ENCODE measurements at places on chromosomes 6 and 20.
A peak's percentile ranks its signal among the peaks of the same experiment; 100 is the strongest.

- DNase-seq = no peak
Measured at GRCh38 chr20:25011831-25012241, 19.3 kb upstream of the APMAP start.

DNA sequence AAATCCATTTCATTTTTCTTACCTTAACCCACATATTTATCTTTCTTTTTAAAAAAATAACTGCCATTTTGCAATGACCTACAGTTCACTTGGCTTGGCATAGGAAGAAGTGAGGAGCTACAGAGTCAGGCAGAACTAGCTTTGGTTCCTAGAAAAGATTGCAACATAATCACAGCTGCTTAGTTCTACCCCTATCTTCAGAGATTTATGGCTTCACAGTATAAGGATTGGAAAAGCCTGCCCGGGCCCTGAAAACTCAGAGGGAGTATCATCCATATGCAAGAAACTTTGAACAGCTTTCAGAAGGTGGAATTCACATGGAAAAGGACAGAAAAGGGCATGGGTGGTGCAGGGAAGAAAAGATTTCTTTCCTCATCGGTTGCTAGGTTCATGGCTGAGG lies 774.3 kb upstream of the CHD6 start:
- no peak for DNase-seq

- DNase-seq = no peak
Measured at GRCh38 chr6:94548201-94548600, 1029.1 kb upstream of the MANEA start.

DNA sequence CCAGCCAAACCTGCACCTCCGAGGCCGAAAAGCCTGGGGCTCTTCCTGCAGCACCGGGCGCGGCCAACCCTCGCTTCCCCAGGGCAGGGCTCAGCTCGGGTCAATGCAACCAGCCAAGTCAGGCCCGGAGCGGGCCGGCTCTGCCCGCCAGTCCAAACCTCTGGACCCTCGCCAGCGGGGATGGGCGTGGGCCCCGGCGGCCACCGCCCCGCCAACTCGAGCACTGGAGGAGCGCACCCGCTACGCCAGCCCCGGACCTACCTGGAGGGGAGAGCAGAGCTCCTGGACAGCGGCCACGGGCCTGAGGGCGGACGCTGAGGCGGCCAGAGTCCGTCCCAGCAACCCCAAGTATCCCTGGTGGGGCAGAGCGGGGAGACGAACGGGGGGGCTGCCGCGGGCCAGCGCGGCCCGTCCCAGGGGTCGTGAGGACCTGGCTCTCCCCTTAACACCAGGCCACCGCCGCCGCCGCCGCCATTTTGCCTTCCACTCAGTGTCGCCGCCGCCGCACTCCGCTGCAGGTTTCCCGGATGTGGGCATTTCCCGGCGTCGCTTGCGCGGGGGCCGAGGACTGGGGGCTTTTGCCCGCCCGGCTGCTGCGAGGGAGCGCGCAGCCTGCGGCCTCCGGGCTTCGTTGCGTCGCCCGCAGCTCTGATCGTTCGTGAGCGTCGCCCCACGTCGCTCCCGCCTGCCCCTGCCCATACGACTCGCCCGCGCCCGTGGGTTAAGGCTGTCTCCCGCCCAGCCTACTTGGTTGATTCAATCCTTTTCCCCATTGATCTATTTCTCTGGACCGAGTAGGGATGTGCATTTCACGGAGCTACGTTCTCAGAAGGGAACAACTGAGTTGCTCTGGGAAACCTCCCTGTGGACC lies at the start of gene LATS1:
TSS of gene LATS1 (minus strand) at position 514 of the 871 bp plus-strand sequence. CDS start 15,975 bp downstream, outside the sequence.
- DNase-seq = peak; percentile 48

- no peak for DNase-seq
Measured at GRCh38 chr6:112061605-112062004, 7.7 kb downstream of the CCN6 start.

- DNase-seq = peak; percentile 38
Measured at GRCh38 chr6:27772261-27773001, 139.8 kb downstream of the OR2B2 start.

- no peak for DNase-seq
Measured at GRCh38 chr20:61734733-61735502, 330.8 kb downstream of the TAF4 start.

- no peak for DNase-seq
Measured at GRCh38 chr6:29941016-29941415, 1.3 kb upstream of the HLA-A start.

DNA sequence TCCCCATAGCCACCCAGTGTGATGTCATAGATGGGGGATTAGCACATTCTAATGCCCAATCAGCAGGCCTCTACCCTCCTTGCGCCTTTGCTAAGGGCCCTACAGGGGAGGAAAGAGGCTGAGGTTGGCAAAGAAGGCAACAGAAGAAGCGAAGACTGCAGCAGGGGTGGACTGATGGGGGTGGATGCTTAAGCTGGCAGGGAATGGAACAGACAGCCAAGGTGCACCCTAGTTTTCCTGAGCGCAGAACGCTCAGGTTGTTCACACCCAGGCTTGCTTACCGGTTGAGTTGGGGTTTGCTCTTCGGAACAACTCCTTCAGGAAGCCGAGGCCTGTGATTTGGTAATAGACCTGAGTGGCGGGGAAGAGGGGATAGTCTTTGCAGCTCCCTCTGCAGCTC lies 12.7 kb downstream of the MRPS18A start:
- DNase-seq = no peak

DNA sequence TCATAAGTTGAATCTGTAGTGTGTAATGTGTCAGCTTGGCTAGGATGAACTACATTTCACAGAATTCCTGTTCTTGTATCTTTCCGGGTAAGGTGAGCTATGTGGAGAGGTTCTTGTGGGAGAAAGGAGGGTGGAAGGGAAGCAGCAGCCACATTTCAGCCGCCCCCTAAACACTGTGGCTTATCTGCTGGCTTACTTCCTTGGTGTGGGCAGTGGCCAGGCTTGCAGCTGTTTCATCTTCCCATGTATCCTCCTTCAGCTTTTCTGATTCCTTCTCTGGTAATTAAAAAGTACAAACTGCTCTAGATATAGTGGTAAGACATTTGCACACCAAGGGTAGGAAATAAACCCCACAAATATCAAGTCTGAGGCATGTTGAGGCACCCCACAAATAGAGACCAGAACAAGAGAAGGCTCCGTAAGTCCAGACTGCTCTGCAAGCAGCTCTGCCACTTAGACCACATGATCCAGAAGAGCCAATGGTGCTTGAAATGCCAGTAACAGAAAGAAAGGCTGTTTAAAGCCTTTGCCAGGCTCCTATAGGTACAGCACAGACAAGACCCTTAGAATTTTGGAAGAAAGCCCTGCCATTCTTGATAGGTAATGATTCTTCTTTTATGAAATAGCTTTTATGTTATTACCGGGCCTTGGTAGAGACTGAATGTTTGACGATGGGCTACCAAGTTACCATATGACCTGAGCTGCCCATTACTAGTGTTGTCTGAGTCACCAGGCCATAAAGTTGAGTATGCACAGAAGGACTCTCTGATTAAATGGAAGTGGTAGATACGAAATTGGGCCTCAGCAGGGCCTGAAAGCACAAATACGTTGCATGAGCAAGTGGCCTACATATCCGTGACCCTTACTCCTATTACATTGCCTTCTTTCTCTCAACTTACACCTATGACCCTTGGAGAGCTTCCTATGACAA lies 215.0 kb upstream of the SGK1 start:
- DNase-seq = no peak

DNA sequence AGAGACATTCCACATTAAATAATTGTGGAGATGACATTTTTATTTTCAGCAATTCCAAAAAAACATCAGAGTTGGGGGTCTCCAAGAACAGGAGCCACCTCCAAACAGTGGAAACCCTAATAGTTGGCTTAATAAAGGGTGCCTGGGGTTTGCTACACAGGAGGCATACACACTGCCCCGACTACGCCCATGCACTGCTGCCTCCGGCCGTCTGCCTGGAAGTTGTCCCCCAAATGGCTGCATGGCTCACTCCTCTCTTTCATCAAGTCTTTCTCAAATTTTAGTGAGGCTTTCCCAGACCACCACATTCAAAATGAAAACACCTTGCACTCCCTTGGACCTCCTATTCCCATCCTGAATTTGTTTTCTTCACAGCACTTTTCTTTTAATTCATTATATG lies 58.8 kb downstream of the ZMYND8 start:
- no peak for DNase-seq

DNA sequence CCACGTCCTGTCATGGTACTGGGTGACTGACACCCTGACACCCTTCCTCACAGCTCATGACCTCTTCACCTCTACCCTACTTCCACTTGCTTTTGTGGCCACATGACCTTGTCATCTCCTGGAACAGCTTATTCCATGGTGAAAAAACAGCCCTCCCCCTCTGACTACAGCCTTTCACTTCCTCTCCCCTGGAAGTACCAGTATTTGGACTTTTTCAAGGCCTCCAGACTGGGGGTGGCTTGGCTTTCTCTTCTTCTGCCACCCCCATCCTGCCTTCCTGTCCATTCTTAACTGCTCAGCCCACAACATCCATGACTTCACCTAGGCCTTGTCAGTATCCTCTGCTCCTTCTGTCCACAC lies 168.4 kb downstream of the CARMIL1 start:
- DNase-seq = no peak

DNA sequence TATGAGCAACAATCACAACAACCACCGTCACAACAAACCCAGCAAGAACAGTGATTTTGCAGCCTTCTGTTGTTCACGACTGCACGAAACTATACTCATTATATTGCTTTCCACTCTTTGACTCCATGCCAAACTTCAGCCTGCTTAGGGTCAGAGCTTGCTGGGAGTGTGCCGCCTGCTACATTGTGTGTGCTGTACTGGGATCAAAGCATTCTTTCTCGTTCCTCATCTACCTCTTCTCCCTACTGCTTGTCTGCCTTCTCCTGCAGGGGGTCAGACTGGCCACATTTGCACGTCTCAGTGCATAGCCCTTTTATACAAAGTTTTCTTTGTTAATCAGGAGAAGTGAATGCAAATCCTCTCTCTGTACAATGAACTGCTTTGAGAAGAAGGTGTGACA lies 401.6 kb upstream of the CITED2 start:
- no peak for DNase-seq

DNA sequence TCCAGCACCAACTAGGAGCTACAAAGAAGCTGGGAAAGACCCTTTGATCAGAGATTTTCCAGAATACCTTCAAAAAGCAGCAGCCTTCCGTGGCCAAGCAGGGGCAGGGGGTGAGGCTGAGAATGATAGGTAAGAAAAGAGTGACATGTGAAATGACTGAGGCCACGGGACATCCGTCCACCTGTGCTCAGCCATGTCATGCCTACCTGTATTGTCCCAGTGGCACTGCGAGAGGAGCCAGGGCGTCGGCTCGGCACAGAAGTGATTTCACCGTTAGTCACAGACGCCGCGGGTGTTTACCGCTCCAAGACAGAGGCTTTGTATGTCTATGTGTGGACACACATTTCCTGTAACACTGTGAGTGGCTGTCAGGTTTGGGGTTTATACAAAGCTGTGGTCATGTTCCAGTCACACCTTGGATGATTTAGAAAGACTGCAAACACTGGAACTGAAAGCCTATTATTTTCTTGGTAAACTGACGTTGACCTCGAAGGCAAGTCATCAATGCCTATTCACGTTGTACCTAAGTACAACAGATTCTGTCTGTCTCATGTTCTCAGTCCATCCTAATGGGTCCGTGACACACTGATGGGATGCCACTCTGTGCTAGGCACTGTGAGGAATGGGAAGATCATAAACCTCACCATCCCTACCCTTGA lies 32.1 kb upstream of the JAG1 start:
- peak; percentile 4 for DNase-seq

- no peak for DNase-seq
Measured at GRCh38 chr20:57811374-57812020, 101.7 kb upstream of the PMEPA1 start.

- DNase-seq = no peak
Measured at GRCh38 chr6:41255638-41256246, 27.6 kb downstream of the TREML4 start.

DNA sequence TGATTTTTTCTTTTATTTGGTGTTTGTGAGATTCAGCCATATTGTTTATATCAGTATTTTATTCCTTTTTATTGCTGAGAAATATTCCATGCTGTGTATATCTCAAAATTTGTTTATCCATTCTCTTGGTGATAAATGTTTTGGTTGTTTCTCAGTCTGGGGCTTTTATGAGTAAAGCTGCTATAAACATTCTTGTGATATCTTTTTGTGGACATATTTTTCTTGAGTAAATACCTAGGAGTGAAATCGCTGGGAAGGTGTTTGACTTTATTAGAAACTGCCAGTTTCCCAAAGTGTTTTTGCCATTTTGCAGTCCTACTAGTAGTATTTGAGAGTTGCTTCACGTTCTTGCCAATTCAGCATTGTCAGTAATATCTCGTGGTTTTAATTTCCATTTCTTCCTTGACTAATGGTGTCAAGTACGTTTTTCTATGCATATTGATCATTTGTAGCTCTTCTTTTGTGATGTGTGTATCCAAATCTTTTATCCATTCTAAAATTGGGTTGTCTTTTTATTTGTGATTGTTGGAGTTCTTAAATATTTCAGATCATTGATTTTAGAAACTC lies 31.1 kb upstream of the DYNLRB1 start:
- no peak for DNase-seq

GRCh38 chr6:82331031-82331773 lies 32.4 kb upstream of the TPBG start:
- DNase-seq = no peak

DNA sequence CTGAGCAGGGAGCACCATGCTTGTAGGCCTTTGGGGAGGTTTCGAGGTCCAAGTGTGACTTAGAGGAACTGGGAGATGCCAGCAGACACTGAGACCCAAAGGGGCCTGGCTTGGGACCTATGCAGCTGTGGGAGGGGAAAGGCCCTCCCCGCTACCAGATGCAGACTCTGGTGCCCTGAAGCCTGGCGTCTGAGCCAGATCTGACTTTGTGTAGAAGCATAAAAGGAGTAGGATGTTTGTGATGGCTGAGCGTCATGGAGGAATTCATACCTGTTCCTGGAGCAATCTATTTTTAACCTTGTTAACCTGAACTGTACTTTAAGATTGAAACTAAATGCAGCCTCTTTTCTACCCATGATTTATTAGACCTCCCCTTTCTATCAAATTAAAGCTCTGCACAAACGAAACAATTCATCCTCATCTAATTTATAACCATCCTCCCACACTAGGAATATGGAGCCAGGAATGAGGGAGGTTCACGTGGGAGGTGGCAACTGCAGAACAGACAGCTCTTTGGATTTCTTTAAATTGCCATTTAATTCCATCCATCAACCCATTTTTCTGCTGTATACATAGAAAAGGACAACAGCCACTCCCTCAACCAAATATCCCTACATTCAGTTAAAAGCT lies 172.6 kb upstream of the AGPAT4 start:
- DNase-seq = no peak

- DNase-seq = no peak
Measured at GRCh38 chr6:37635319-37635718, 62.4 kb downstream of the MDGA1 start.

DNA sequence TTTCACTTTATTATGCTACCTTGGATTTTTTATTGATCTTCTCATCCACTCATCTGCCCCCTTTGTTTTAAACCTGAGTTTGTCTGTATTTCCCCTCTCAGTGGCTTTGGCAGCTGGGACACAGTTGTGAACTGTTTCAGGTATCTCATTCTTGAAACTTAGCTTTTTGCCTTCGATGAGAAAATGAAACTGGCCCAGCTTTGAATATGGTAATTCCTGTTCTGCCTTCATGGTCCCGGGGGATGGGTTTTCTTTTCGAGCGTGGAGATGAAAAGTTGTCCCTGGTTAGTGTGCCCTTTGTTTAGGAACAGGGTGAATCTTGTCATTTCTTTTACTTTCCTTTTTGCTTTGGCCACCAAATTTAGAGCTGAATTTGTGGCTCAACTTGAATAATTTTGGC lies 25.6 kb downstream of the DHX35 start:
- no peak for DNase-seq

- DNase-seq = no peak
Measured at GRCh38 chr20:3038454-3038853, 5.0 kb upstream of the GNRH2 start.

Data from esophagus squamous epithelium (tissue), 5 donors.